SHP77 treated with DMSO at 0.1 percent for 48 hours (cell line): ENCODE measurements at places on chromosomes 13 and 19.

DNA sequence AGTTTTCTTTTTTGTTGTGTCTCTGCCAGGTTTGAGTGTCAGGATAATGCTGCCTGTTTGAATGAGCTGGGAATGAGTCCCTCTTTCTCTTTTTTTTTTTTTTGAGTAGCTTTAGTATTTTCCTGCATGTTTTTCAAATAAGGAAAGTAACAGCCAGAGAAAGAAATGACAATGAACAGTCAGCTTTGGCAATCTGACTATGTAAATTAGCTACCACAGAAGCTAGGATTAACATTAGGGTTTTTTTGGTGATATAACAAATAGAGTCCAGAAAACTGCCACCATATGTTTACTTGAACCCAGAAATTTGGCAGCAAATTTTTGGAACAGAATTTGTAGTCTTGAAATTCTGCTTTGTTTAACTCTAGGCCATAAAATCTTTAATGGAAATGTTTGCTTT is 50.5 kb downstream of the SGCG start:
- no peak for DNase-seq

DNA sequence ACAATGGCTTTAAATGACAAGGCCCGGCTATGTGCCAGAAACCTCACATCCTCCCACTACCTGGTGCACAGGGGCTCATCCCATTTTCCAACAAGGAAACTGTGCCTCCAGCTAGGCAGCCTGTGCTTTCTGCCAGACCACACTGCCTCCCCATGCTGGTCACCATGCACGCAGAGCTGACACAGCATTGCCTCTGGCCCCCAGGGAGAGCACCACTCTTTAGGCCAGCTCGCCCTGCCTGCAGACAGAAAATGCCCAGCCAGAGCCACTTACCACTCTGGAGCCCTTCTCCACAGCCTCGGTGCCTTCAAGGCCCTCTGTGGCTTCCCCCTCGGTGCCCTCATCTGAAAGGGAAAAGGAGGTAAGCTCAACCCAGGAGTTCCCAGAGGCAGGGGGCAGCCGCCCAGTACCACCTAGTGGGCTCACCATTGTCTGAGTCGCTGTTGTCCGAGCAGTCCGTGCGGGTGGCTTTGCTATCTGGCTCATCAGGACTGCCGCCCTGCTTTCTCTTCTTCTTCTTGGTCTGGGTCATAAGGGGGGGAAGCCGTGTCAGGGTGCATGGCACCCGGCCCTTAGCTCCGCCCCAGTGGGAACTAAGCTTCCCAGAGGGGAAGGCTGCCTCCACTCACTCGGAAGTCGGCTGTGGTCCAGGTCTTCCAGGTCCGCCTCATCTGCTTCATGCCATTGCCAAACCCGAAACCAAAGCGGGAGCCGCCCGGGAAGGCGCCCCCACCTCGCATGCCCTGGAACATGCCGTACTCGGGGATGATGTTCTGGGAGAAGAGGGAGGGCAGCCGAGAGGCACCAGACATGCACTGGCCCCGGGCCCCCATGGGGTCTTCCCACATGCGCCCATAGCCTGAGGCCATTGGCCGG is 18.0 kb downstream of the AKAP8L start:
- no peak for DNase-seq

- DNase-seq: peak; percentile 100
Observed at GRCh38 chr19:48332662-48333466, 7.5 kb downstream of the EMP3 start.

DNA sequence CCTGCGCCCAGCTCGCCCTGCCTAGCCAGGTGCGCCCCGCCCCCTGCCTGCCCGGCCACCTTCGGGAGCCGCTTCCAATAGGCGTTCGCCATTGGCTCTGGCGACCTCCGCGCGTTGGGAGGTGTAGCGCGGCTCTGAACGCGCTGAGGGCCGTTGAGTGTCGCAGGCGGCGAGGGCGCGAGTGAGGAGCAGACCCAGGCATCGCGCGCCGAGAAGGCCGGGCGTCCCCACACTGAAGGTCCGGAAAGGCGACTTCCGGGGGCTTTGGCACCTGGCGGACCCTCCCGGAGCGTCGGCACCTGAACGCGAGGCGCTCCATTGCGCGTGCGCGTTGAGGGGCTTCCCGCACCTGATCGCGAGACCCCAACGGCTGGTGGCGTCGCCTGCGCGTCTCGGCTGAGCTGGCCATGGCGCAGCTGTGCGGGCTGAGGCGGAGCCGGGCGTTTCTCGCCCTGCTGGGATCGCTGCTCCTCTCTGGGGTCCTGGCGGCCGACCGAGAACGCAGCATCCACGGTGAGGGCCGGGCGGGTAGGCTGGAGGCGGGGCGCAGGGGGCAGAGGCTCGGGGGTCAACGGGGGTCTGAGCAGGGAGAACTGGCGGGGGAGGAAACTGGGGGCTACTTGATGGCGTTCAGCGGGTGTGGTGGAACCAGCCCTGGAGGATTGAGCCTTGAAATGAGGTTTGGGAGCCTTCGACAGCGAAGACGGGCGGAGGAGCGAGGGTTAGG is at the start of gene SPINT2:
Gene SPINT2 (plus strand): TSS at position 88 of the 727 bp plus-strand sequence. CDS start 320 bp downstream, at position 408.
- DNase-seq: no peak

DNA sequence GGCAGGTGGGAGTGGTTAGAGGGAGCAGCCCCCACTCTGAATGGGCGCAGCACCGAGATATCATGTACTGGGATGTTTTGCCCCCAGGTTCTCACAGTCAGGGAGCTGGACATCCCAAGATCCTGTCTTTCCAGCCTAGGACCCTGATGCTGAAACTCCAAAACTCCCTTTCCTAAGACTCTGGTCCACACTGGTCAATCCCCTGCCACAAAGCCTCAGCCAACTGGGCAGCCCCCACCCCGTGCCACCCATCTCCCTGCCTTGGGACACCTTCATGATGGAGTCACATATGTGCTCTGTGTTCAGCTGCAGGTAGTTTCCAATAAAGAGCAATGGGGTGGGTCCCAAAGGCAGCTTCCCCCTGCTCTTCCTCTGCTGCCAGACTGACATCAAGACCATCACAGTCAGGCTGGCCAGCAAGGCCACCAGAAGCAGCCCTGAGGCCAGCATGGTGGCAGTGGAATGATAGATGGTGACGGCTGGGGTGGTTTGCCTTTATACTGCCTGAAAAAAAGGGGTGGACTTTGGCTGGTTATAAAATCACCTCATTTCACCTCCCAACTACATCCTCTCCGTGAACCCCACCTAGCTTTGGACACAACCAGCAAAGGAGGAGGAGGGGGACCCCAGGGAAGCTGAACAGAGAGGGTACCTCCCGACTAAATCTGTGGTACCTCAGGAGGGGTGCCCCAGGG is 36.3 kb downstream of the CYP2B6 start:
- DNase-seq: no peak

DNA sequence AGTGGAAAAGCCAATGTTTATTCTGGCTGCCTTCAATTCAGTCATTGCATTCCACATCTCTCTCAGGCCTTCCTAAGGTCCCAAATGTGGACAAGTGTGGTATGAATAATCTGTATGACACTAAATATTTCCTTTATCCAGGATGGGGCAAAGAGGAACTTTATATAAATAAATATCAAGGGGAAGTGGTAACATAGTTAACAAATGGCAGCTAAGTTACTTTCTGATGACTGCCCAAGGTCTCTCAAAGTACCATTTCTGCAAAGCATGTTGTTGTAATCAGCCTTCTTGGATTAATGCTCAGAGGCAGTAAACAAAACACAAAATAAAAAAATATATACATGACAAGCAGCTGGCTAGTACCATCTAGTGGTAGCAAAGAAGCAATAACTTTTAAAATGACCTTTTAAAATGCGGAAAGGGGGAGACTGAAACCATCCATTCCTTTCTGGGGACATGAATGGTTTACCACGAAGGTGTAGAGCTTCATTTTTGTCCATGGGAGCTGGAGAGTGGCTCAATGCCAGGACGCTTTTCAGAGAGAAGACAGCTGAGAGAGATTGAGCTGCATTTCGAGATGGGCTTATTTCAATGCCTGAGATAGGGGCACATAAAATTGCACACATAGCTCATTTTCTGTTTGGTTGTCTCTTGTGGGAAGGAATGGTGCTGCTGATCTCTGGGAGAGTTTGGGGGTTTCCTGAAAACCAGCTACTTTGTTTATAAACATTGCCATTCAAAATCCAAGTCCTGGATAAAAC is 259.2 kb downstream of the RFC3 start:
- peak; percentile 3 for DNase-seq

DNA sequence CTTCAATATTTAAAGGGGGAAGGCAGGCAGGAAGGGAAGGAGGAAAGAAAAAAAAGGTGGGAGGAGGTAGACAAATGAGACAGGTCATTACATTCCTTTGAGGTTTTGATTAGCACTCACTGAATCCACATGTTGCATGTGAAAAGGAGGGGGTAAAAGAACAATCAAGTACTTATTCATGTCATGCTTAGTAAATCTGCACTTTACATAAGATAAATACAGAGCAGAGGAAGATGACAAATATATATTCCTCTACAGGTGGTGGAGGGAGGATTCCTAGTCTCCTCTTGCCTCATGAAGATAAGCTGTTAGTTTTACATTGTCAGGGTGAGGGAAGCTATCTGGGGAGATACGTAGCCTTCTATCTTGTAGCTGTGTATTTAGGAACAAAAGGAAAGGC is 1645.4 kb upstream of the SPRY2 start:
- no peak for DNase-seq

DNA sequence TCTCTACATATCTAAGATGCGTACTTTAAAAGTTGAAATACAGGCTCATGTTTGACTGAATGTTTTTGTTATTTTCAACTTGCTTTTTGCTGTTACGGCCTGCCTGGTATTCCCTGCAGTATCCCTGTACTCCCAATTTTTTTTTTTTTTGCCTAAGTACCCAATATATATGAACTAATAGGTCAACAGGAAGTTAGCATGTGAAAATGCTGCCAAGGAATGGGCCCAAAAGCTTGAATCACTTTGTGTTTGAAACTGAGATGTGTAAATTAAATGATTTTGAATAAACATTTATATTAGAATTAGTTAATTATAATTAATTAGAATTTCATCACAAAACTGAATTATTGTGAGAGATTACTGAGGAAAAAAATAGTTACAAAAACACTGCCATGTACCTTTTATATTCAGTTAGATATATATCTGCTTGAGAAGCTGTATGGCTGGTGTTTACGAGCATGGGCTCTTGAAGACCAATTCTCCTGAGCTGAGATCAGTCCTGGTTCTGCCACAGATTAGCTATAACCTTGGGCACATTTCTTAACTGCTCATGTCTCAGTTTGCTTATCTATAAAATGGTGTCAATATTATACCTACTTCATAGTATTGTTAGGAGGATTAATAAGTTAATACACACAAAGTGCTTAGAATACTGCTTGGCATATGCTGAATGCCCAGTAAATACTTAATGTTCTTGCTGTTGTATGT is 16.0 kb downstream of the TDRD3 start:
- no peak for DNase-seq
